ENCODE measurements at places on chromosomes 1 and 21.
A peak's percentile ranks its signal among the peaks of the same experiment; 100 is the strongest.

- peak; percentile 16 for DNase-seq
These were observed 84.7 kb downstream of the PHTF1 start for GRCh38 chr1:113674591-113674990.

GRCh38 chr1:115531631-115532264 is 110.0 kb upstream of the VANGL1 start:
- DNase-seq, result no peak

GRCh38 chr1:93753791-93754763 is 72.4 kb upstream of the BCAR3 start:
- DNase-seq, result peak; percentile 99

DNA sequence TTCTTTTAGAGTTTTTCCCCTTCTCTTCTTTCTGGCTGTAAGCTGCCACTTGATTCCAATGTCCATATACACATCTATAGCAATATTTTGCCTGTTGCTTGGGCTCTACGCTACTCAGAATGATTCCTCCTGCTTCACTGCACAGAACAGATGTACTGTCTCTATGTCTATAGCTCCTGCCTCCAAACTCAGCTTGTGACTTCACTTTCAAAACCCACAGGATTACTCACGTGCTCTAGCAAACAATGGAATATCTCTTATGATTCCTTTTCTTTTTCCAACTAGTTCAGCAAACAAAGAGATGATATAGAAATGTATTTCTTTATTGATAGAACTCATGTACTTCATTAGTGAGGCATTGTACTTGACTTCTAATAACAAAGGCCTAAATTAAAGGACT is 80.5 kb upstream of the SOX13 start:
- peak; percentile 22 for DNase-seq

- DNase-seq, result no peak
These were observed 17.6 kb downstream of the NPHP4 start for GRCh38 chr1:5974631-5975030.

- peak; percentile 63 for DNase-seq
These were observed 5.5 kb upstream of the RGS21 start for GRCh38 chr1:192311281-192311680.

GRCh38 chr1:212045981-212046380 is 10.4 kb downstream of the DTL start:
- no peak for DNase-seq

DNA sequence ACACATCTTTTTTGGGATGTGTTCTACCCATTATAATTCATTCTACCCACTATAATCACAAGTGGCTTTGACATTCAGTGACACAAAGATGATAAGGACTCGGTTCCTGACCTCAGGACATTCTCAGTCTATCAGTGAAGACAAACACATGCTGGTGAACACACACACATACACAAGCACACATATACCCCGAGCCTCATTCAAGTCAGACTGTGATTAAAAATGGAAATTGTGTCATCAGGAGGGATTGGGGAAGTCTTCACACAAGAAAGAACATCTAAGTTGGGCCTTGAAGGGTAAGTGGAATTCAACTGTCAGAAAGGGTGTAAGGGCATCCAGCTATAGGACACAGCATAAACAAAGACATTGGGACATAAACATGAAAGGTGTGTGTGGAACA is 2.6 kb upstream of the LAD1 start:
- DNase-seq, result no peak

GRCh38 chr1:117636637-117637425 is 31.0 kb downstream of the TENT5C start:
- DNase-seq, result no peak

DNA sequence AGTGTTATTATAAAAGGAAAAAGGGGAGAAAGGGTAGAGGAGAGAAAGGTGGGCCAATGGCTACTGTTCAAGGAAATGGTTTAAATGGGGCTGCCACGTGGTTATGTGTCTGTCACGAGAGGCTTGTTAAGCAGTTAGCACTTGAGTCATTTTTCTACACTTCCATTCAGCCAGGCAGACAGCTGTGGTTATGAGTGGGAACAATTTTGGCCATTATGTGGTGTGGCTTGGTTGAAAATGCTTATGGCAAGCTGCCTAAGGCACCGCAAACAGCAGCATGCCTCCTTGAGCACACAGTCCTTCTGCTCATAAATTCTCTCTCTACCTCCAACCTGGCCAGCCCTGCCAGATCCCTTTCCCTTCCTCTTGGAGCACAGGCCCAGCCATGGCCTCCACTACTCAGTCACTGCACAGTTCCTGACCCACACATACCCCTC is 3.2 kb upstream of the SRM start:
- DNase-seq, result peak; percentile 10

Data from ELR (cell line).